Activated naive CD4-positive, alpha-beta T cell (primary cell): ENCODE measurements at places on chromosomes 11 and 22.
A peak's percentile ranks its signal among the peaks of the same experiment; 100 is the strongest.

GRCh38 chr11:96015906-96016565, 92.1 kb upstream of the MTMR2 start:
- DNase-seq, result no peak

DNA sequence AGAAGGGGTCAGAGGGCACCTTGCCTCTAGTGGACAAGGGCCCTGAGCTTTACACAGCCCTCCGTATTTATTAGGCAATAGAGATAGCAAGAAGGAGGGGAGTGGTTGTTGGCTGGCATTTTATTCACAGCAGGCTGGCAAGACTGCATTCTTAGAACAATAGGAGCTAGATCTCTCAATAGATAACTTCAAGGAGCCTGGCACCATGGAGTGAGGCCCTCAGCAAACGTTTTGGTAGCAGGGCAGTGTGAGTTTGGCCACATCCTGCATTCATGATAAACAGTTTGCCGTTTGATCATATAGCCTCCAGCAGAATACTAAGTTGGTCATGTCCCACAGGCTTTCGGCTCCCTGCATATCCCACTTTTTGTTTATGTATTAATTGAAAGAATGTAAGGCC, 31.6 kb downstream of the OR10A6 start:
- DNase-seq, result no peak

GRCh38 chr11:73225001-73225686, 7.1 kb downstream of the P2RY2 start:
- no peak for DNase-seq

GRCh38 chr22:22816171-22816514, 71.5 kb upstream of the IGLL5 start:
- DNase-seq, result no peak

- DNase-seq, result no peak
These were observed 8.6 kb upstream of the CD3E start for GRCh38 chr11:118295815-118296454.

- DNase-seq, result no peak
These were observed 29.4 kb downstream of the PACSIN2 start for GRCh38 chr22:42985531-42985905.

GRCh38 chr11:11379661-11380060, 26.6 kb upstream of the CSNK2A3 start:
- DNase-seq, result no peak

DNA sequence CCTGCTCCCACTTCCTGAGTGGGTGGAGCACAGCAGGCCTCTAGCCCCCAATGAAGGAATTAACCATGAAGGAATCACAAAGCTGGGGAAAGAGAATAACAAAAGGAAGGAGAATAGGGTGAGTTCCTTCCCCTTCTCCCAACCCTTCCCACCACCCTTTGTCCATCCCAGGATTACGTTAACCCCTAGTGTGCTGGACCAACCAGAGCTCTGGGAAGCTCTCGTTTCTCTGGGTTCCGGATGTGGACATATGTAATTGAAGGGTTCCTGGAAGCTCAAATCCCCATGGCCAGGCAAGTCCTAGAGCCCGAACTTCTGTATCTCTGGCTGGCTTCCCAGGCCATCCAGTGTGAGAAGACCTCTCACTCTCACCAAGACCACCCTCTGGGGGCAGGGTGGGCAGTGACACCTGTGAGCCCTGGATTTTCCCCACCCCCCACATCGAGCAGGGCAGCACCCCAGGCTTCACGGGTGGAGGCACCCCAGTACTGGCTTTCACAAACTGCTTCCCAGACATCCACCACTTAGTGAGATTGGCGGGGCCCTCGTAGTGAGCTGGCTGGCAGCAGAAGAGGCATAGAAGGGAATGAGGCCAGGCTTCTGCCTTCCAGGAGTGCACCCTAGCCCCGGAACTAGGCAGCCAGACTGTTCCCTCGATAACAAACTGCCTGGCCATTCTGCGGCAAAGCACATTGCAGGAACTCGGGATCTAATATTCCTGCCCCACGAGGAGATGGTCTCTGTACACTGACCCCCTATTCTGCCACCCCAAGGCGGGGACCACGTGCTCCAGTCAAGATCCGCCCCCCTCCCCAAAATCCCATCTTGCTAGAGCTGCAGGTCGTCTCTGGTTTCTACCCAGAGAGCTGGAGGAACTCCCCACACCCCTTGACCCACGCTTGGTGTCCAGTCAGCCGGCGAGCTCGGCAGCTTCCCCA, 2.1 kb downstream of the NECTIN1 start:
- DNase-seq, result no peak

GRCh38 chr11:61114913-61115312, 12.6 kb downstream of the CD5 start:
- DNase-seq, result no peak

DNA sequence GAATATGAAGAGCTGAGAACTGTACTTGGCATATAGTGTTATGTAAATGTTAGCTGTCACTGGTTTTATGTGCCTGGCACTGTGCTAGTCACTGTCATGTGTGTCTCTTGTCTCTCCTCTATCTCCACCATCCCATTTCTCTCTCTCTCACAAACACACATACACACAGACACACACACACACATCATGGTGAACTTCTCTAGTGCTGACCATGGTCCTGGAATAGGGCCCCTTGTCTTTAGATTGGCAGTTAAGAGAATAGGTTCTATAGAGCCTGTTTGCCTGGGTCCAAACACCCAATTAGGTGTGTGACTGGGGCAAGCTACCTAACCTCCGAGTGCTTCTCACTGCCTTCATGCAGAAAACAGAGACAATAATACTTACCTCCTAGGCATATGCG, 109.7 kb upstream of the NARS2 start:
- DNase-seq, result no peak

- DNase-seq, result no peak
These were observed 195.2 kb downstream of the NAV2 start for GRCh38 chr11:19907839-19908238.

- no peak for DNase-seq
These were observed 261.4 kb upstream of the POU2AF2 start for GRCh38 chr11:110984147-110984546.

DNA sequence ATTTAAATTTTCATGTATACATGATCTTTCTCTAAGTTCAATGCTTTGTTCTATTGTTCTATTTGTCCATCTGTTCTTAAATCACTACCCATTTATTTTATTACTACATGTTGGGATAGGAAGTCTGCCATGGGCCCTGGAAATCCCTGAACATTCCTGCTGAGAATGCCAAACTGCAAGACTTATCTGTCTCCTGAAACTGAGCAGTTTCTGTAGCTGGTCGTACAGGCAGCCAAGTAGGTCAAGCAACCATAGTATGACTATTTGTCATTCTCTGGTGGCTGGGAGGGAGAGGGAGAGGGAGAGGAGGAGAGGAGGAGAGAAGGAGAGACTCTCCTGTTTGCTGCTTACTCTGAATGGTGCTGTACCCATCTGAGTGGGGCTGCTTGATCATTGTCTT, 82.8 kb upstream of the SNX19 start:
- no peak for DNase-seq

- no peak for DNase-seq
These were observed 7.2 kb downstream of the MUC5B start for GRCh38 chr11:1230121-1230455.

GRCh38 chr11:93652679-93653078, 8.8 kb upstream of the CEP295 start:
- no peak for DNase-seq

DNA sequence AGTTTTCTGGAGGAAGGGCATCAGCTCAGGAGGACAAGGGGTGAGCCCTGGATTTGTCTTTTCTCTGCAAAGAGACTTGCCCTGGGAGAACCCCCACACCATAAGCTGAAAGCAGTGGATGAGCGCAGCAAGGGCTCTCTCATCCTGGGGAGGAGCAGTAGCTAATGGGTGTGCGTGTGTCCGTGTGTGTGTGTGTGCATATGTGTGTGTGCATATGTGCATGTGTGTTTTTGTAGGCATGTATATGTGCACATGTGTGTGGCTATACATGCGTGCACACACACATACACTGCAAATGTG, 45.3 kb downstream of the SMIM38 start:
- no peak for DNase-seq

- DNase-seq, result no peak
These were observed 59.5 kb downstream of the TNRC6B start for GRCh38 chr22:40237241-40237640.

DNA sequence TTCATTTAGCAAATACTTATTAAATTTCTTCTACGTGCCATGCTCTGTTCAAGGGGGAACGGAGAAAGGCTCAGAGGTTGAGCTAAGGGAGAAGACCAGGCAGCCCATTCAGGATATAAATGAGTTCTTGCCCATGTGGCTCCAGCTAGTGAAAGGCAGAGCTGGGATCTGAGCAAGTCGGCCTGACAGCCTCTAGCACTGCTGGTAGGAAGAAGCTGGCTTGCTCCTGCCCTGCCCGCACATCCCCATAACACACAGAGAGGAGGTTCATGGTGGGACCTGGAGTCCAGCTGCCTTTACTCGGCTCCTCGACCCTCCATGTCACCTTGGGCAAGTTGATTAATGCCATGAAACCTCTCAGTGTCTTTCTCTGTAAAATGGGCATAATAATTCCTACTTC, 2.0 kb downstream of the SLC15A3 start:
- no peak for DNase-seq

DNA sequence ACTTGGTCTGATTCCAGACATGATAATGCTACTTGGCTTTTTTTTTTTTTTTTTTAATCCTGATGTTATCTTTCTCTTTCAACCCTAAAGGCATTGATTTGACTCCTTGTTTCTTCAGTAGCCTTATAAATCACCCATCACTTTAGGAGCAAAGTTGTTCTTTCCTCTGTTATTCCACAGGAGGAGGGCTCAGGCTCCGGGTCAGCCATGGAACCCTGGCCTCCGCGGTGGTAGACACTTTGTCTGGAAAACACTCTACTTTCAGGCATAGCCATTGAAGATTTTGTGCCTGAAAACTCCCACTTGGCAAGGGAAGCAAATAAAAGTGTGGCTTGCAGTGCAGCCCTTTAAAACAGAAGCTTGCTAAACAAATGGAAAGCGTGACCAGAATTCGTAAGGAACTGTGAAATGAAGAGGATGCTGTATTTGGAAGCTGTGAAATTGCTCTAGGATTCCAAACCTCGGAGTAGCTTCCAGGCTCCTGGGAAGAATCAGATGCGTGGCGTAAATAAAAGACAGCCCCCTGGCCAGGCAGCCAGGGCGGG, 44.9 kb downstream of the ARHGAP8 start:
- DNase-seq, result no peak

- DNase-seq, result no peak
These were observed 175.2 kb downstream of the SBF2 start for GRCh38 chr11:10118865-10119264.

GRCh38 chr22:46047841-46048595, 71.1 kb upstream of the WNT7B start:
- no peak for DNase-seq

- no peak for DNase-seq
These were observed 1.1 kb upstream of the PHLDB1 start for GRCh38 chr11:118606157-118606843.

GRCh38 chr22:22872722-22873708, 14.6 kb upstream of the IGLL5 start:
- DNase-seq, result no peak

GRCh38 chr11:87236368-87236767, 198.6 kb downstream of the TMEM135 start:
- no peak for DNase-seq

DNA sequence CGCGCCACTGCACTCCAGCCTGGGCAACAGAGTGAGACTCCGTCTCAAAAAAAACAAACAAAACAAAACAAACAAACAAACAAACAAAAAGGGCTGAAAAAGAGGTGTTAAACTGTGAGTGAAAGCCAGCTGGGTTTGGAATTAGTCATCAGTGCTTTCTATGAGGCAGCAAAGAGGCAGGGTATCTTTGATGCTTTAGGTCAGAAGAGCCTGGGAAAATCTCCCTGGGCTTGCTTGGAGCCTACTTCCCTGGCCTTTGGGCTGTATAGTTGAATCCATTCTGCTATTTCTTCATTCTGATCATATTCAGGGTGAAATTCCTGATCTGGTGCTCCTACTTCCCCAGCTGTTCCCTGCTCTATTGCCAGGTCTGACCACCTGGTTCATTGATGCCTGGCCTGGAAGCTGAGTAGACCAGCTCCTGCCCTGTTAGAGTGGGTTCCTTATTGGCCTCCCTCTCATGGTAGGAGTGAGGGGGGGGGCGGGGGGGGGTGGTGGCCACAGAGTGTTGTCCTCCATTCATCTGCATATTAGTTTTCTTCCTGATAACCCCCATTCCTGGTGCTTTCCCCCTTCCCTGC, 65.6 kb downstream of the INSC start:
- no peak for DNase-seq

- DNase-seq, result no peak
These were observed 27.2 kb upstream of the A4GALT start for GRCh38 chr22:42747701-42748513.

GRCh38 chr11:35230388-35230787, 91.4 kb downstream of the CD44 start:
- no peak for DNase-seq

DNA sequence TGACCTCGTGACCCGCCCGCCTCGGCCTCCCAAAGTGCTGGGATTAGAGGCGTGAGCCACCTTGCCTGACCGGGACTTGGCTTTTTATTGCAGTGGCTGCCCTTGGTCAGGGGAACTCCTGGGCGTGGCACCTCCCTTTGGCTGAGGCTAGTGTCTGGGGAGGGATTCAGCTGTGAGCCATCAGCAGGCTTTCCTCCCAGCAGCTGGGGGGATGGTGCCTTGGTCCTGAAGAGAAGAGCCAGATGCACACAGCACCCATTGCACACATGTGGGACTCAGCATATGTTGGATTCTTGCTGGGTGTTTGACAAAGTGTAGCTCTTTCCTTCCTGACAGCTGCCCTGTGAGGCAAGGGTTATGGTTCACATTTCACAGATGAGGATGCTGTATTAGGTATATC, 8.4 kb downstream of the CYTH4 start:
- no peak for DNase-seq

DNA sequence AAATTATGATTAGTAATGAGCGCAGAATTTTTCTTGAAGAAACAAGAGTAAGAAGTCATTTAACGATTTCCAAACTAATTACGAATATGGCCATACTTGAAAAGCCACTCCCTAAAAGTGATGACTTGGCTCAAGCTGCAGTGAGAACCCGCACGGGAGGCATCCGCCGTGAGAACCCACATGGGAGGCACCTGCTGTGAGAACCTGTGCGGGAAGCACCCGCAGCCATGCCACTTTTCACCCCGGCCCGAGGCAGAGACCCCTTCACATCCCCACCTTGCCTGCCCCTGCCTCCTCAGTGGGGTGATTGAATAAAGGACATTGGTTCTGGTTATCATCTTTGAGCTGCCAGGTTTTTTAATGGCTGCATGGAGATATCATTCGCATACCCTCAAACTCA, 89.7 kb downstream of the BRD1 start:
- no peak for DNase-seq

DNA sequence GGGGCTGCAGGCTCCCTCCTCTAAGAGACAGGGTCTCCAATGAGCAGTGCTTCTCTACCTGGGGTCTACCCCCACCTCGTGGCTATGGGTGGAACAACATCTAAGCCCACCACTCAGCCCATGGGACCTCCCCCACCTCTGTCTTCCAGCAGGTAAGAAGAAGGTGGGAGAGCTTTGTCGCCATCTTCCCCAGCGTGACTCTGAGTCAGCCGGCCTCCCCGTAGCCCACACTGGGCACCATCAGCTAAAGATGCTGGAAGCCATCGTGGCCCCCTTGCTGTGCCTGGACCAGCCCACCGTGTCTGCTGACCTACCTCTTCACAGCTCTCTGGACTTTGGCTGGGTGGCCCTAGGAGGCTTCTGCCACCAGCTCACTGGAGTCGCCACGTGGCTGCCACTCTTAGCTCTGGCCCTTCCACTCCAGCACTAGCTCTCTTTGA, 944 bp downstream of the C11orf86 start:
- peak; percentile 8 for DNase-seq

- no peak for DNase-seq
These were observed 391.5 kb downstream of the SHANK2 start for GRCh38 chr11:70860888-70861287.
